ENCODE measurements at places on chromosomes 1 and 21.
A peak's percentile ranks its signal among the peaks of the same experiment; 100 is the strongest.

DNA sequence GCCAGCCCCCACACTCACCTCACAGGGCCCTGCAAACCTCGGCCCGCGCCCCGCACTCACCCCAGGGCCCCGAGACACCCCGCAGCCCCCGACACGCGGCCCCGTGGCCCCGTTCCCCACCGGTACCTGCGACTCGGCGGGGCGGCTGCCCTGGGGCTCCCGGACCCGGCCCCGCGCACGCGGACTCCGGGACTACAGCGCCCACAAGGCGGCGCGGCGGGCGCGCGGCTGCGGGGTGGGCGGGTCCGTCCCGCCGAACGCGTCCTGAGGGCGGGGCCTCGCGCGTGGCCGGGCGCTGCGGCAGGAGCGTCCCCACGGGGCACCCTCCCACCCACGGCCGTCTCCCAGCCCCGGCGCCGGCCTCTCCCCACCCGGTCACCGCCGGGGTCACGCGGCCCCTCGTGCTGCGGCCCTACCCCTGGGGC lies at the start of gene SLC19A1:
SLC19A1 (minus strand) TSS at position 199 of the 425 bp plus-strand sequence. CDS start 4,481 bp downstream, outside the sequence.
- DNase-seq = peak; percentile 64

DNA sequence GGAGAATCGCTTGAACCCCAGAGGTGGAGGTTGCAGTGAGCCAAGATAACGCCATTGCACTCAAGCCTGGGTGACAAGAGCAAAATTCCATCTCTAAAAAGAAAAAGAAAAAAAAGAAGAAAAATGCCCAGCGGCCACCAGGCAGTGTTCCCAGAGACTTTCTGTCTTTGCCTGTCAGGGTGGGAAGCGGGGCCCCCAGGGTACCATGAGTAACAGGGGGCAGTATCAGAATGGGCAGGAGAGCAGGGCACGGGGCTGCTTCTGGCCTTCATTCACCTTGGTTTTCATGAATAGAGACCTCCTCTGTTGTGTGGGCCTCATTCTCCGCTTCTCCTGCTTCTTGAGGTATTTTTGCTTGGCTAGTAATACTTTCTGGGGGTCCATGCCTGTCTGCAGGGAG lies 20.4 kb downstream of the SLC26A9 start:
- no peak for DNase-seq

DNA sequence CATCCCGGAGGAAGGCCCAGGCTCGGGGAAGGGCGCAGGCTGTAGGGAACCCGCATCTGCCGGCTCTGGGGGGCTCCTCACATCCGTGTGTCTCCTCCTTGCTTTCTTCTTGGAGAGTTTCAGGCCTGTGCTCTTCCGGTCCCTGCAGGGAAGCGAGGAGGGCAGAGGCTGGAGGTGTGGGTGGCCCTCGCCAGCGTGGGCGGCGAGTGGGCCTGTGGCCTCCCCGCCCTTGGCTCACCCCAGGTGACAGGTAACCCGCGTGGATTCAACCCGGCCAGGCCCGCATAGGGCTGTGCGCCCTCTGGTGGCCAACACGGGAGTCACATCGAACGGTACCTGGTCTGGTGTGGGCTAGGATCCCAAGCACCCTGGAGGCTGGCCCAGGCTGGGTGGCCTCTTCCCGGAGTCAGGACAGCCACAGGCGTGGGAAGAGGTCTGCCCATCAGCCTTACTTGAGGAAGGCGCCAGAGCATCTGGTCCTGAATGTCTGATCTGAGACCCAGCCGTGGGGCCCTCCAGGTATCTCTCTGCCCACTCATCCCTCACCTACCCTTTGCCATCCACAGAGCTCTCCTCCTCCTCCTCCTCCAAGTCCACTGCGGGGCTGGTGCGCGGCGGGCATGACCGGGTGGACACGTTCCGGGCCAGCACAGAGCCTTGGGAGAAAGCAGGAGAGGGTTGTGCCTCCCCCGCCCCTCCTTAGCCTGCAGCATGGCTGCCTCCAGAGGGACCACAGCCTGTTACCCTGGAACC lies 9.6 kb upstream of the TNFRSF25 start:
- DNase-seq = peak; percentile 87

DNA sequence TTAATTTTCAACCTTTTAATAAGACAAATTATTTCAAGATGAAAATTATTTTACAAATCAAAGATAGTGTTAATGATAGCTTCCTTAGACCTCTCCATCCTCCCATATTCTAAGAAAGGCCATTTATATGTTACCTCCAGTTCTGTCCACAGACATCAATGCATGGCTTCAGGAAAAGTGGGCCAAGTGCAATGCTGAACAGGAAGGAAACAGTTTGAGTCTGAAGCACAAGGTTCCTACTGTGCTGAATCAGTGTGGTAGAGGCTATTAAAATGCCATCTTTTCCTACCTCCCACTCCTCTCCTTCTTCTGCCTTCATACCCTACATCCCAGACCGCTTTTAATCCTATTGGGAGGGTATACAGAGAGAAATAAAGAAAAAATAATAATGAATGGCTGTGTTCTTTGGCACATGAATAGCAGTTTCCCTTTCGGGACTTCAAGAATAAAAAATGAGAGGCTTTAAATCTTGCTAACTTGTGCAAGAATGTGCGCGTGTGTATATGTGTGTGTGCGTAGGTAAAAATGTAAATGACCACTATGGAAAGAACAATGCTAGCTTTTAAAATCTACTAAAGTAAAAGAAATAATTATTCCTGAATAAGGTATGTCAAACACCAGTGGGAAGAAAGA lies 62.6 kb upstream of the C1orf105 start:
- DNase-seq = no peak
